ENCODE measurements at places on chromosomes 12 and 14.

- DNase-seq, result peak; percentile 16
Observed at GRCh38 chr14:51093371-51094281, 1.3 kb downstream of the TRIM9 start.

DNA sequence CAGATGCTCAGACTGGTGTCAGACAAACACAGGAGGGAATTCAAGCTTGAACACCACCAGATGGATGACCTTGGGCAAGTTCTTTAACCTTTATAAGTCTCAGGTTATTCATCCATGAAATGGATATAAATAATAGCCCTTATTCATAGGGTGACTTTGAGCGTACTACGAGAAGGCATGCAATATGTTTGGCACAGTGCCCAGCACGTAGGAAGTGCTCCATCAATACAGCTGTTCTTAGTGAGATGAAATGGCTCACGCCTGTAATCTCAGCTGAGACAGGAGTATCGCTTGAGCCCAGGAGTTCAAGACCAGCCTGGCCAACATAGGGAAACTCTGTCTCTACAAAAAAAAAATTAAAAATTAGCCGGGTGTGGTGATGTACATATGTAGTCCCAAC lies 84.8 kb upstream of the FICD start:
- DNase-seq, result no peak

GRCh38 chr12:19575337-19576243 lies 136.3 kb downstream of the AEBP2 start:
- DNase-seq, result no peak

GRCh38 chr12:96670334-96670899 lies 181.0 kb downstream of the CFAP54 start:
- DNase-seq, result no peak

DNA sequence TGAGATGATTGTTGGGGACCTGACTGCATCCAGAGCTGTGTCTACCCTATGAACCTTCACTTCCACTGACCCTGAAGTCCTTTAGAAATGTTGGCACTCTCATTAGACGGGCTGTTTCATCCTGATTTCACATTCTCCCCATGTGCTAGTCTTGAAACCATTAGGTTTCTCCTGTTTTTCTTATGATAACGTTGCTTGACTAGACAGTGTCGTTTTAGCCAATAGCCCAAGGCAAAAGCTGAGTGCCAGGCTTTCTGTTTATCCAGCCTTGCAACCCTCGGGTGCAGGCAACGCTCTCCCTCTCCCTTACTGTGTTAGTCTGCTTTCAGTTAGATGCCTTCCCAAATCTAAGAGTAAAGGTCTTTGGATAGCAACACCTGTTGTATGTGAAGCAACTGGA lies 30.1 kb downstream of the DACT1 start:
- no peak for DNase-seq

GRCh38 chr14:72177251-72177650 lies 245.0 kb downstream of the RGS6 start:
- no peak for DNase-seq

DNA sequence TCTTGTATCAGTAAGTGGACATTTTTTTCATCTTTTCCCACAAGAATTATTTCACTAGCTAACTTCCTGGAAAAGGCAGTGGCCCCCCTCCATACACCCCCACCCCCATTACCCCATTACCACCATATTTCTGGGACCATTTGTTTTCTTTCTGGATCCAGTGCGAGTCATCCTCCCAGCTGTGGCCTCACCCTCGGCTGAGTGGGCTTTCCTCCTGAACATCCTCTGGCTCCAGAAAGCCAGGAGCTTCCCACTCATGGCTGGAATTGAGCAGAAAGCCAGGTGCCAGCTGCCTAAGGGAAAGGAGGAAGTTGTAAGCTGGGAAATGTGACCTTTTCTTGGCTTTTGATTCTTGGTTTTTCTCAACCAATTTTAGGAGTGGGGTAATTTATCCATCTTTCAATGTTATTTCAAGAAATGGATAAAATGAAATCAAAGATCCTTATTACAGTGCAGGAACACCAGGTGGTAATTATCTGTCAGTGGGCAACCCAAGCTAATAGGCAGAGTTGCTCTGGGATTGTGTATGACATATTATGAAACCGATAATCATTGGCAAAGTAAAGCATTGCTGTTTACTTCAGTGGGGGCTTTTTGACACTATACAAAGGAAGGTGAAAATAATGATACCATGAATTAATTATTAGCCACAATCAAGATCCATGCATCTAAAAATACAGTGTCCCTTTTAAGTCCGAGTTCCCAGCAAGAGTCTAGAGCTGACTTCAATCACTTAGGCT lies 124.6 kb downstream of the KICS2 start:
- no peak for DNase-seq

- no peak for DNase-seq
Observed at GRCh38 chr14:81859046-81859445, 325.4 kb upstream of the SEL1L start.

- no peak for DNase-seq
Observed at GRCh38 chr12:22935090-22935489, 310.1 kb downstream of the ETNK1 start.

- DNase-seq, result no peak
Observed at GRCh38 chr12:89288959-89289358, 63.3 kb downstream of the DUSP6 start.

- DNase-seq, result no peak
Observed at GRCh38 chr12:83198291-83199015, 511.7 kb downstream of the TMTC2 start.

DNA sequence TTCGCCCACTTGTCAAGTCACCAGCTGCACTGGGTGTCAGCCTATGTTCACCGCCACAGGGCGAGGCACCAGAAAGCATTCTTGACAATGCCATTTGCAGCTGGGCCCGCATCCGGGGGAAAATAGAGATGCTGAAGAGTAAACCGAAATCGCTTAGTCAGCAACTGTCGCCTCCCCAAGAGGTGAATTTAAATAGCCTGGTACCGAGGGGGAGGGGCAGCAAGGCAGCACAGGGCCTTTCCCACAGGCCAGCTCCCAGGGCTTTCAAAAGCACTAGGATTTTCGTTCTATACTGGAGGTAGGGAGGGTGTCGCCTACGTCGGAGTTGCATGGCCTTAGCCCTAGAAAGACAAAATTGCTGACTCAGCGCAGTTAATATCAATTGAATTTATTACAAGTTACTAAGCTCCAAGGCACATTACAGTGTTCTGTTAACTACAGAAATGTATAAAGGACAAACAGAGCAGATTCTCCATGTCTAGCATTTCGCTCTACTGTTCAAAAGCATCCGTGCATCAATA lies 4.3 kb downstream of the IRF2BPL start:
- DNase-seq, result peak; percentile 38

- no peak for DNase-seq
Observed at GRCh38 chr14:98598576-98598975, 673.4 kb downstream of the BCL11B start.

- DNase-seq, result no peak
Observed at GRCh38 chr14:100881211-100882025, 22.1 kb downstream of the RTL1 start.

- no peak for DNase-seq
Observed at GRCh38 chr12:49716553-49716952, 9.3 kb upstream of the FMNL3 start.

DNA sequence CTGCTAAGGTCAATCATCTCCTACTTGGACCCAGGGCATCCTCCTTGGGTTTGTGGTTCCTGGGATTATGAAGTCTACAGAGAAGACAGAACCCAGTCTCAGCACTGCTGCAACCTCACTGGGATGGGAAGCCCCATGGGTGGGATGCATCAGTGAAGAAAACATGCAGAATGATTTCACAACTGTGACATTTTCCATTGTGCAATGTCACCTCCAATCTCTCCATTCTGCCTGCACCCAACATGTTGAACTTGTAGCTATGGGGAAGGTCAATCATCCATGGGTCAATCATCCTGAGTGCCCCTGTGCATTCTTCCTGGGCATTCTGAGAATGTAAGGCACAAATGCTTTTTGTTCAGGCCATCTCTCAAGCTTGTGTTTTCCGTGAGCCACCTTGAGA lies 1004.4 kb upstream of the TMEM132C start:
- no peak for DNase-seq

DNA sequence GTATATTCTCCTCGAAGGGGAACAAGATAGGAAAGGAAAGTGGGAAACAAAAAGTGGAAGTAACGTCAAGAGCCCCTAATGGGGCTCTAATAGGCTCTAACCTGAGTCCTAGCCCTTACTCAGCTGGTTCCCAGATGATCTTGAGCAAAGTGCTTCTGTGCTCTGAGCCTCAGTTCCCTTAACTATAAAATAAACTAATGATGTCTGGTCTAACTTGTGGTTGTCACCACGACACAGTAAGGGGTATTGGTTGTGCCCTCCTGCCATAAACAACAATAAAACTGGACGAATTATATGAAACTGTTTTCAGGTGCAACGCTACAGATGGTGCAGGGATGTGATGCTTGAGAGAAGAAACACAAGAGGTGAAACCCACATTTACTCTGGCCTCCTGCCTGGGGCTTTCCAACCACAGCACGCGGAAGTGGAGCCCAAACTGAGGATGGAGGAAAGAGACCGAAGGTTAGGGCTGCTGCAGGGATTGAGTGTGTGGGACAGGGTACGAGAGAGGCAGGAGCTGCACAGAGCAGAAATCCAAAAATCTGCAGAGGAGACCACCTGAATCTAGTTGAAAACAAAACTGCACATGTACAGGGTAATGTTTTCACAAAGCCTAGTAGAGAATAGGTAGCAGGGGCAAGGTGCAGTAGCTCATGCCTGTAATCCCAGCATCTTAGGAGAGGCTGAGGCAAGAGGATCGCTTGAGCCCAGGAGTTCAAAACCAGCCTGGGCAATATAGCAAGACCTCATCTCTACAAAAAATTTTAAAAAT lies 45.6 kb upstream of the BCL2L14 start:
- peak; percentile 23 for DNase-seq

- no peak for DNase-seq
Observed at GRCh38 chr12:124755801-124756148, 107.9 kb downstream of the SCARB1 start.

- no peak for DNase-seq
Observed at GRCh38 chr12:51521554-51522276, 69.3 kb upstream of the SCN8A start.

DNA sequence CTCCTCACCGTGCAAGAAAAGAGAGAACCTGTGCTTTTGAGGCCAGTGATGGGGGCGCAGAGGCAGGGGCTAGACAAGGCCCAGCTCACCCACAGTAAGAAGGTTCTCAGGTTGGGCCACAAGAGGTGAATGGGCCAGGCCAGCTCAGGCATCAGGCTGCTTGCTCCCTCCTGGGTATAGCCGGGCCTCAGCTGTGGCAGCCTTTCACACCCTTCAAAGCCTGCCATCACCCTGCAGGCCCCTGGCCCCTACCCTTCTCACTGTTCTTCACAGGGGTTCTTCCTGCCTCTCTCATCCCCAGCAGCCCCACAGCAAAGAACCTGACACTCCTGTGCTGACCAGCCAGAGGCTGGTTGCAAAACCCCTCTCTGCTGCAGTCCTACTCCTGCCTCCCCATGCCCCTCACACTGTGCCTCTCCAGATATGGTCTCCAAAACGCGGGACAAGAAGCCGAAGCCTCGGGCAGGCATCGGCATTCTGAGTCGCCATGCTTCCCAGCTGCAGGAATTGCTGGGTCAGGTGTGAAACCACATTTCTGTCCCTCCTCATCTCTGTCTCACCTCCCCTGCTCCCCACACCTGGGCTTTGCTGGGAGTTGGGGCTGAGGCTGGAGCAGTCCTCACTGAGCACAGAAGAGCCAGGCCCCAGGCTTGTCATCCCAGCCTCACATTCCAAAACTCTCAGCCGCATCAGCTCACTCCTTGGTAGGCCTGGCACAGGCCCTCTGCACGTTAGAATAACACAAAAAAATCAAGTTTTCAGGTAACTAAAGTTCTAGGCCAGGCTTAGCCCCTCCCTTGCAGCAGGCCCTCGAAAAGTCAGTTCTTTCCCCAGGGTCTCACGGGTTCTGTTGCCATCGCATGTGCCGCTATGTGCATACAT lies 6.9 kb upstream of the FAIM2 start:
- no peak for DNase-seq

- DNase-seq, result no peak
Observed at GRCh38 chr12:124855275-124855957, 8.2 kb downstream of the SCARB1 start.

GRCh38 chr12:93783832-93784231 lies 106.7 kb downstream of the CRADD start:
- DNase-seq, result peak; percentile 26

DNA sequence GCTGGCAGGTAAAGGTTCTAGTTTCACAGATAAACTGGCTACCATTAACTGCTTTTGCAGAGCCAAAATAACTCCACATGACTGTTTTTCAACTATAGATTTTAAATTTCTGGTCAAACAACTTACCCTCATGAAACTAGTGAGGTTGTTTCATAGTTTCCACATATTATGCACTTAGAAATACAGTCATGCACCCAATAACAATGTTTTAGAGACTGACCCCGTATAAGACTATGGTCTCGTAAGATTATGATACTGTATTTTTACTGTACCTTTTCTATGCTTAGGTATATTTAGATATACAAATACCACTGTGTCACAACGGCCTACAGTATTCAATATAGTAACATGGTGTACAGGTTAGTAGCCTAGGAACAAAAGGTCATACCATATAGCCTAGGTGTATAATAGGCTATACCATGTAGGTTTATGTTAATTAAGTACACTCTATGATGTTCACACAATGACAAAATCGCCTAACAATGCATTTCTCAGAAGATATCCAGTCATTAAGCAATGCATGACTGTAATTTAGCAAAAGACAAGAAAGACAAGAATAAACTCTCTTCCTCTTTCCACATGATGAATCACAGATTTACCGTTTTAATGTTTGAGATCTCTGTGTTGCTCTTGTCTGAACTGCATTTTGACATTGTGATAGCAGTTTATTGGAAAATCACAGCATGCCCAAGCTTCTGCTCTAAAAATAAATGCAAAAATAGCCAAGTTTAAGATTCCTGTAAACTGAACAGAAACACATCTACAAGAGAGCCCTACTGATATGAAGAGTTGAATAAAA lies 17.1 kb downstream of the DICER1 start:
- DNase-seq, result no peak

DNA sequence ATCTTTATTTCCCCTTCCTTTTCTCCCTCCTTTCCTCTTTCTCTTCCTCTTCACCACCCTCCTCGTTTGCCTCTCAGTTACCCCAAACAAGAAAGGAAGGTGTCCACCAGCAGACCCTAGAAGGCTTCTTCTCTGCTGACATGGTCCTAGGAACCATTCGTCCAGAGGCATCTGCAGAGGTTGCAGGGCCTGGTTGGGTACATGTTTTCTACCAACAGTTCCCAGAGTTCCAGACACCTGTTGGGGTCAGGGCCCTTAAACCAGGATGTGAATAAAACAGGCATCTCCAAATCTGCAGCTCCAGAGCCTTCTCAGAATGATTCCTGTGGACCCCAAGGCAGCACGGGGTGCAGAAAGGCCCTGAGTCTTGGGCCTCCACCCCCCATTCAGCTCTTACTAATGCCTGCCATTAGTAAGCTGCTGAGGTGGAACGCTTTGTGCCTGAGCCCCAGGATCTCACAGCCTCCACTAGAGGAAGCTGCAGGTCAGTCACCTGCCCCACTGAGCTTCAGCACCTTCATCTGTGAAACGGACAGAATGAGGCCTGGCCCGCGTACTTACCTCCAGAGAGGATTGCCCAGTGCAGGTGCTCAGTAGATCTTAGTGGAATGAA lies 130.4 kb downstream of the DICER1 start:
- no peak for DNase-seq

GRCh38 chr14:29649170-29649569 lies 278.5 kb downstream of the PRKD1 start:
- no peak for DNase-seq

GRCh38 chr12:7327918-7328317 lies 24.0 kb downstream of the ACSM4 start:
- DNase-seq, result no peak

Measured in T-helper 9 cell (primary cell).